CD4-positive, alpha-beta T cell treated with Interleukin-15 for 4 hours (primary cell): ENCODE measurements at places on chromosomes 3 and 15.

GRCh38 chr3:44060164-44060563, 181.5 kb upstream of the TOPAZ1 start:
- DNase-seq: no peak

- DNase-seq: no peak
Measured at GRCh38 chr15:100687582-100688141, 85.3 kb downstream of the ASB7 start.

- DNase-seq: no peak
Measured at GRCh38 chr15:25777037-25777436, 86.1 kb downstream of the ATP10A start.

DNA sequence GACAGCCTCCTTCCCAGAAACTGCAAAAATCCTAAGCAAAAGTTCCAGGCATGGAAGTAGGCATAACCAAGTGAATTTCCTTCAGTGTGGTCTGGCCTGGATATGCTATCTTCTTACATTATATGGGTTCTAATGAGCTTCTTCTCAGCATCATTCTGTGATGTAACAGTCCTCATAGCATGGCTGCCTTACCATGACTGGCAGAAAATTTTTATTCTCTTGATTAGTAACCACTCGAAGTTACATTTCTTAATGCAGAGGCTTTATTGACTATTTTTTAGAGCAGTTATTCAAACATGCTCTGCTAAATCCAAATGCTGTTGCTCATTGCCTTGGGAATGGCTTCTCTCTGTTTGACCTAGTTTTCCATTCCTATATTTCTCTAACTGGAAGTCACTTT, 21.1 kb upstream of the CPNE4 start:
- DNase-seq: no peak

DNA sequence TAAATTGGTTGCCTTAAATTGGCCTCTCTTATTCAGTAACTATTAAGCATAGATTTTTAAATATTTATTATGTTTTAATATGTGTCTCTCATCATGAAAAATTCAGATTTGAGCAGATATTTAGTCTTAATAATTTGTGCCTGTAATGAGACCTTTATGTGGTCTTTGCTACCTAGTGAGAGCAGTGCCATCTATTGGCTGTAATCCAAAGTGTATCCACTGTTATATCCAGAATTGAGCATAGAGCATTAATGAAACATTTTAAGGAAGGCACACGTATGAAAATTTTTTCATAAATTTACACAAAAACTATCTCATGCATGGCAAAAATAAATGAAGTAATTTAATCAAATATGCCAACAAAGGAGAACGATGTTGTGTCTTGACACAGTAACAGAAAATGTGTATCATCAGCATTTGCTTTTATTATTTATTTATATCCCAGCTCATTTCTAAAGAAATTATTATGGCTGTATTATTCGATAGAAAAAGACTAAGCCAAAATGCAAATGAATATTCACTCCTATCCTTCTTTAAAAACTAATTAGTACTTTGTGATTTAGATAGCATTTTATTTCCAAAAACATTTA, 203.5 kb downstream of the RSRC1 start:
- DNase-seq: no peak
